SK-N-MC (cell line): ENCODE measurements at places on chromosomes 2 and 18.

DNA sequence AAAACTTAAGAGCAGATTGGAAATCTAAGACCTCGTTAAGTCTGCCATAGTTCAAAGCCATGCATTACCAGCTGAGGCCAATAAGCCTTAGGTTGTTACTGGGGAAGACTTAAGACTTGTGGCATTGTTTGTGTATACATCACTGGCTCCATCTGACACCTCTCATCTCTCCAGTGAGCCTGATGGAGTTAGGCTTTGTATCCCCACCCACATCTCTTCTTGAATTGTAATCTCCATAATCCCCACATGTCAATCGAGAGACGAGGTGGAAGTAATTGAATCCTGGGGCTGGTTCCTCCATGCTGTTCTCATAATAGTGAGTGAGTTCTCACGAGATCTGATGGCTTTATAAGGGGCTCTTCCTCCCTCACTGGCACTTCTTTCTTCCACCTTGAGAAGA lies 404.6 kb downstream of the ARHGAP15 start:
- no peak for DNase-seq

DNA sequence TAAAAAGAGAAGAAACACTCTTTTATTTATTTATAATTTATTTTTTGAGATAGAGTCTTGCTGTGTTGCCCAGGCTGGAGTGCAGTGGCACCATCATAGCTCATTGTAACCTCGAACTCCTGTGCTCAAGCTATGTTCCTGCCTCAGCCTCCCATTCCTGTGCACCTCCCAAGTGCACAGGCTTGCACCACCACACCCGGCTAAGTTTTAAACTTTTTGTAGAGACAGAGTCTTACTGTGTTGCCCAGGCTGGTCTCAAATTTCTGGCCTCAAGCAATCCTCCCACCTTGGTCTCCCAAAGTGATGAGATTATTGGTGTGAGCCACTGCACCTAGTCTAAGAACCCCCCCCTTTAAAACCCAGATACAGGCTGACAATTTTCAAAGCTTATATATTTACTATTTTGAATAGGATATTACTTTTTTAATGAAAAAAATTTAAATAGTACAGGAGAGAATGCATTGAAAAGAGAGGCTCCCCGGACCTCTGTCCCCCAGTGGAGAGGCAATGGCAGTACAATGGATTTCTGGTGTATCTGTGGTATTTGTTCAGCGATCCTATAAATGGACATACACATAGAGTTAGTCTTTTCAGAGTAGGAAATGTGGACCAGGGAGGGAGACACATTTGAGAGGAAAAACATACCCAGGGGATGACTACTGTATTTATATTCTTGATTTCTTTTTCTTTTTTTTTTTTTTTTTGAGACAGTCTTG lies 48.1 kb upstream of the CNOT11 start:
- no peak for DNase-seq

DNA sequence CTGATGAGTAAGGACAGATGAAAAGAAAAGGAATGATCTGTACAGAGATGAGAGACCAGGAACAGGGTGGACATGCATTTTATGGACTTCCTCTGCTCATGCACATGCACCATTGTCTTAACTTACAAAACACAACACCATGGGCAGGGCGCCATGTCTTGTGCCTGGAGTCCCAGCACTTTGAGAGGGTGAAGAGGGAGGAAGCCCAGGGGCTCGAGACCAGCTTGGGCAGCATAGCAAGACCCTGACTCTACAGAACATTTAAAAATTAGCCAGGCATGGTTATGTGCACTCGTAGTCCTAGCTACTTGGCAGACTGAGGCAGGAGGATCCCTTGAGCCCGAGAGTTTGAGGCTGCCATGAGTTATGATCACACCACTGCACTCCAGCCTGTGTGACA lies 86.9 kb downstream of the ZFP36L2 start:
- DNase-seq: no peak

DNA sequence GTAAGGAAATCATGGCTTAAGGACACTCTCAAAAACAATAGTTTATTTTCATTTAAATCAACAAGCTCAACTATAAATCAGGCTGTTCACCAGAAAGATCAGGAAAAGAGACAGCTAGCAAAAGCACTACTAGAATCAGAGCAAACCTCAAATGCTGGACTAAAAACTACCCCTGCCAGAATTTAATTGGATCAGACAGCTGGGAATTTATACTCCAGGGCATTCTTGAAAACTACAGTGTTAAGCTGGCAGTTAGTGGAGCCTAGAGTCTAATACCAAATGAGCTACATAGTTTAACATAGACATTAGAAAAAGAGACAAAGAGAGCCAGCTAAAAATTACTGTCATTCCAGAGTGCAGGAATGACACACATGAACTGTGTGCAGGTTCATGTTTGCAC lies 1016.4 kb upstream of the CRIM1 start:
- peak; percentile 10 for DNase-seq

GRCh38 chr2:83331810-83332209 lies 1127.3 kb downstream of the SUCLG1 start:
- DNase-seq: no peak

DNA sequence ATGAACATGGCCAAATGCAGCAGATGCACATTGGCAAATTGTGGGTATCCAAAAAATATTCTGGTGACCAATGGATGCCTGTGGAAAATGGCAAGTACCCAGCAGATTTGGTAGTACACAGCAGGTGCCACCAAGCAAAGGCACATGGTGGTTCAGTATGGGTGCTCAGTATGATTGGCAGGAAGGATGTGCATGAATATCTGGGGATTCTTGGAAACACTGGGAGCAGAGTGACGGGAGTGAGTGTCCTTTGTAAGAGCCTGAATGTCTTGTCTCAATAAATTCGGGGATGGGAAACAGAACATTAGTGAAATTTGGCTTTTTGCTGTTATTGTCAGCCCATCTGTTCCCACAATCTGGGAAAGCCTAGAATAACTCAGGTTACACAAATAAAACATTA lies 36.8 kb upstream of the ACADL start:
- no peak for DNase-seq

- no peak for DNase-seq
Measured at GRCh38 chr2:226760412-226761194, 39.0 kb downstream of the IRS1 start.

GRCh38 chr2:223199531-223200515 lies 147.8 kb downstream of the KCNE4 start:
- DNase-seq: peak; percentile 100

DNA sequence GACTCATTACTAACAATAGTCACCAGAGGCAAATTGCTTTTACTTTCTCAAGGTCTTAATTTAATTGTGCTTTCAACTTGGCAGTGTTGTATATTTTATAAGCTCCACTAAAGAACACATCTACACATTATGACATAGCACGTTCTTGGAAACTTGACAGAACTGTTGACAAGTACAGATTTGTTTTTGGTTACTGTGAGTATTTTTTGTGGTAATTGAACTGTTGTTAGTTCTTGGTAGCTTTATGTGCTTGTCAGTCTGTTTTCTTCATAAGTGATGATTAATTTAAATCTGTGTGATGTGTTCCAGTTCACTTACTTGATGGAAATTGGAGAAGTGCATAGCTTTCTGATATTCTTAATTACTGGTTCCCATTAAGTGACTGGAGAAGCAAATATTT lies 63.9 kb downstream of the COMMD1 start:
- no peak for DNase-seq

DNA sequence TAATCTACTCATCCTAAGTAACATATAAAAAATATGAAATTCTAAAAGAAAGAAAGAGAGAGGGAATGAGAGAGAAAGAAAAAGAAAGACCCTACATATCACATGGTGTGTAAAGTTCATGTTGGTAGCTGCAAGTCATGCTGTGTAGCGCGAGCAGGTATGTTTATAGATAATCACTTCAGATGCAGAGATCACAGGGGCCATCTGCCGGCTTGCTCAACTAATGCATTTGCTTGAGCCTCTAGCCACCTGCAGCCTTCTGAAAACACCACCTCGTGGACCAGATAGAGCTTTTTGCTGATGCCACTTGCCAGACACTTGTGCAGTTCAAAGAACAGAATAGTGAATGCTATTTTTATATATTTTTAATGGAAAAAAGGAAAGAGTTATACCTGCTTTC lies 37.6 kb downstream of the CDH7 start:
- no peak for DNase-seq

DNA sequence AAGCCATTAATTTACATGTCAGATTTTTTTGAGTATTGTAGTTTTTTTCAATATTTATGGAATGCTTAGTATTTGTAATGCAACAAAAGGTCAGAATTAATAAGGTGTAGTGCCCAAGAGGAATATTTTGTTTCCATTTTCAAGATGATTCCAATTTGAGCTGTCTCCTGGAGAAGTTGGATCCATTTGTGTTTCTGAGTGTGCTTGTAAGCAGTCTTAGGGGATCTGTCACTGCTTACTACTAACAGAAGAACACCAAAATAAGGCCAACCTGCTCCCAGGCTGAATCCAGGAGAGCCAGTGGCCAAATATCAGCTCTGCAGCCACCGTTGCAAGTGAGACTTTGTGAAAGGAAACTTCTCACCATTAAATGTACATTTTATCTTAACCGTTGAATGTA lies 129.9 kb downstream of the AGAP1 start:
- no peak for DNase-seq

DNA sequence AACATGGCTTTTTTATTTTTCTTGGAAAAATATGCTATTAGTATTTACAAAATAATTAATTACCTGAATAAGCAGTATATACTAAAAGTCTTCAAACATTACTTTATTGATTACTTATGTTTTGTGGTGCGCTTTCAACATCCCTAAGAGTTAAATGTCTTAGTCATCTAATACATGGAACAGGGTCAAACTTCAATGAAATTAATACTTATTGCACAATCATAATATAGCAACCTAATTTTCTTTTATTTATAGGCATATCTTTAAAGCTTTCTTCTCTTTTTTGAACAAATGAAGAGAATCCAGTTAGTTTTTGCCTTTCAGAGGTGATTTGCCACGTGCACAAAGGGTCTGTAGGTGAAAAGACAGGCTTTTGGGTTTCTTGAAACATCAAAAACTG lies 6.0 kb downstream of the LRATD1 start:
- no peak for DNase-seq

DNA sequence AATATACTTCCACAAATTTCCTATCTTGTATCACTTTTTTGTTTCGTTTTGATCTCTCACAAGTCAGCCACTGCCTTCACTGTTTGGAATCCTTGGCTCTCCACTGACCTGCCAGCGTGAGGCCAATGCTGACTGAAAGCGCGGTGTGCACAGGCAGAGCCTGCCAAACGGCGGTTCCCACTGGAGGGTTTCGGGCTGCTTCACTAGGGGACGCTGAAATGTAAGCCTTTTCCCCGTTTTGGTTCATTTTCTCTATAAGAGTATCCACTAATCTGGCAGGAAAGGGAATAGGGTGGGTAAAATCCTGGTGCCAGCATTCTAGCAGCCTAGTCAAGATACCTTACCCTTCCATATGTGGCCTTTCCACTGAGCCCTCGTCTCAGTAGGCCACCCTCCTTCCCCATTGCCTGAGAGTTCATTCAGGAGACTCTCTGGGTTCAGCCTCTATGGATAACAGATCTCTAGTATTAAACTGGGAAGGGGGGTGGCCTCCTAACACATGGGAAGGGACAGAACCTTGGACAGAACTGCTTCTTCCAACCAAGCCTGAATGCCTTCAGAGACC lies 91.5 kb downstream of the DYM start:
- DNase-seq: no peak

DNA sequence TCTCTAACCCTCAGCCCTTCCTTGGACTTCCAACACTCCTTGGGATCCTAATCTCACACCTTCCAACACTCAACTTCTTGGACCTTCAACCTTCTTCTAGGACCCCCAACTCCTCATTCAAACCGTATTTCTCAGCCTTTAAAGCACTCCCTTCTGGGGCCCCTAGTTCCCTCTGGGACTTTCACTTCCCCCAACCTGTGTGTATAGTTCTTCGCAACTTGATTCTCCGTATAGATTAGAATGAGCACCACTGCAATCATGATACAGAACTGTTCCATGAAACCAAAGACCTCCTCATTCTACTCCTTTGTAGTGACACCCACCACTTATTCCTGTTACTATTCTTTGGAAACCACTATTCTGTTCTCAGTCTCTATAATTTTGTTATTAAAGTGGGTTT lies 62.0 kb upstream of the NFU1 start:
- DNase-seq: no peak

DNA sequence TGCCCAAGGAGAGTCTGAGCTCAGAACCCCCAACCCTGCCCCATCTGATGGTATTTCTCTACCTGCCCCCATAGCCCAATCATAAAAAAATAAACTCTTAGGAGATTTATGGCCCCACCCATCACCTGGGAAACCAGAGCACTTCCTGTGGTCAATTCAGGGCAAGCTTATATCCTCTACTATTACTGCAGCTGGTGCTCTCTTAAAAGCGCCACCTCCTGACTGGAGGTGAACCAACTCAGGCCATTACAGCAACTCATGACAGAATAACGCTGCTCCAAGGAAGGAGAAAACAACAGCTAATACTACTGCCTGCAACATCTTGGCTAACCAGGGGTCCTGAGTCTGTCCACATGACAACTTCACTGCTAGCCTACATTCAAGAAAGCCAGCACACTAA lies 195.7 kb downstream of the MTCL1 start:
- no peak for DNase-seq

DNA sequence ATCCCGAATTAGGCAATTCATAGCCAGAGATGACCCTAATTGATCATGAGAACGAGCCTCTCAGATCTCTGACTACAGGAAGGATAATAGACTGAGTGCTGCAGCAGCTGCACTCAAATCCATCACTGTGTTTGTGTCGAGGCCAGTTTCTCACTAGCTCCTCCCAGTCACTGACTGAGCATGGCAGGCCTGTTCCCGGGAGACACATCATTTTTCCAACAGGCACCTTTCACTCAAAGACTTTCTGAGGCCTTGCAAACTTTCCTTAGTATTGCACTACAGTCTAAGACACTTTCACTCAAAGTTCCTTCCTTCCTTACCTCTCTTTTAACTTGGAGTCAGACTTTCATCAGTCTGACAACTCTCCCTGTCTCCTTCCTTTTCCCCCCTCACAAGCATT lies 13.7 kb downstream of the SOS1 start:
- DNase-seq: no peak

GRCh38 chr18:34221971-34222306 lies 2.8 kb downstream of the NOL4 start:
- no peak for DNase-seq

GRCh38 chr2:23381485-23381884 lies 3.5 kb upstream of the KLHL29 start:
- DNase-seq: no peak

- DNase-seq: no peak
Measured at GRCh38 chr2:219109471-219109870, 48.8 kb upstream of the IHH start.

GRCh38 chr2:187976986-187977333 lies 314.7 kb upstream of the GULP1 start:
- no peak for DNase-seq

GRCh38 chr2:135962366-135963123 lies 22.9 kb downstream of the DARS1 start:
- DNase-seq: no peak

DNA sequence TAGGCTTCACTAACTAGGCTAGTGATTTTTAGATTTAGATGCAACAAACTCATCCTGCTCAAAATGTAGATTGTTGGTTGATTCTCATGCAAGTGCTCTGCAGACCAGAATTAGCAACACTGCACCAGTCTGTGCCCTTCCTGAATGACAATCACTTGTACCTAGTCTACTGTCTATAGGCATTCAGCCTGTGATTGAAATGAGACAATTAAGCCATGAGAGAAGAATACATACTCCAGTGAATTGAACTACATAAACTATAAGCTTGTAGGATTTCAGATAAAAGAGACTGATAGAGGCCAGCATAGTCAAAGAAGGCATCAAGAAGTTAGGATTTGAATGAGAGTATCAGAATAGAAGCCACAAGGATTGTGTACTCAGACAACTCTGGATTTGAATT lies 138.3 kb upstream of the NRXN1 start:
- DNase-seq: no peak

GRCh38 chr18:31440787-31441186 lies 6.8 kb upstream of the DSG3 start:
- DNase-seq: no peak
